ENCODE measurements at places on chromosomes 2 and 18.

GRCh38 chr2:133412694-133413093 lies 155.6 kb downstream of the NCKAP5 start:
- no peak for DNase-seq

DNA sequence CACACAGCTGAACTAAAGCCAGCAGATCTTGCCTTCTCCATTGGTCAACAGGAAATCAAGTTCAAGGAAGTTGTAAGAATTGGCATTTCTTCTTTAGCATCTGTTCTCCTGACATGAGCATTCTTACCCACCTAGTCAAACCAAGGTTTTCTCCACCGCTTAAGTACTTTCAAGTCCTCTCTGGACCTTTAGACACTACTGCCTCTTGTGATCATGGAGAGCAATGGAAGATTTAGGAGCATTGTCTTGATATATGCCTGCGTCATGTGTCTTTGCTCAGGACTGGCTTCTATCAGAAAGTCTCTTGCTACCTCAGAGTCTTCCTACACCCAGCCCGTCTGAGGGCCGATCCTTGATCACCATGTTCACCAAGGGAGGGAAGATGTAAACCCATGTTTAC lies 262.2 kb downstream of the PHLPP1 start:
- DNase-seq, result no peak

DNA sequence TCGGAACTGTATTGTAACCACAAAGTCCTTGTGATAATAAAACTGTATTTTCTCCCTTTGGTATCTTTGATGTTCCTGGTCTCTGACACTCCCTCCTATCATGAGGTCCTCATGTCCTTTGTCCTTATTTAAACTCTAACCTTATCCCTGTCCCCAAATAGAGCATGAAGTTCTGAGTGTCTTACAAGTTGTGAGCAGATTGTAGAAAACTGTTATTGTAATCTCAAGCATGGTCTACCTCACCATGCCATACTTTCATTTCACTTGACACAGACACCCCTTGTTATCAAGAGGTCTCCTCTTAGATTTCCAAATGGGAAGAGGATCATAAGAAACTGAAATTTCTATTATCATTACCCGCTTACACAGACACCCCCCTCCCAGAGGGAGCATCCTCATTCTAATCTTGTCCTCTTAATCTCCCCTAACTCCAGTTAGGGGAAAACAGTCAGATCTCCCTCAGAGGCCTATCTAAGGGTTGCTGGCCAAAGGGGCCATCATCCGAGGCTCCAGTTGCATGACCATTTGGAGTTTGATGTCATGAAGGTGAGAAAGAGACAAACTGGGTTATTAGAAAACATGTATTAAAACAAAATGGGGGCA lies 29.0 kb downstream of the MYO3B start:
- DNase-seq, result no peak

DNA sequence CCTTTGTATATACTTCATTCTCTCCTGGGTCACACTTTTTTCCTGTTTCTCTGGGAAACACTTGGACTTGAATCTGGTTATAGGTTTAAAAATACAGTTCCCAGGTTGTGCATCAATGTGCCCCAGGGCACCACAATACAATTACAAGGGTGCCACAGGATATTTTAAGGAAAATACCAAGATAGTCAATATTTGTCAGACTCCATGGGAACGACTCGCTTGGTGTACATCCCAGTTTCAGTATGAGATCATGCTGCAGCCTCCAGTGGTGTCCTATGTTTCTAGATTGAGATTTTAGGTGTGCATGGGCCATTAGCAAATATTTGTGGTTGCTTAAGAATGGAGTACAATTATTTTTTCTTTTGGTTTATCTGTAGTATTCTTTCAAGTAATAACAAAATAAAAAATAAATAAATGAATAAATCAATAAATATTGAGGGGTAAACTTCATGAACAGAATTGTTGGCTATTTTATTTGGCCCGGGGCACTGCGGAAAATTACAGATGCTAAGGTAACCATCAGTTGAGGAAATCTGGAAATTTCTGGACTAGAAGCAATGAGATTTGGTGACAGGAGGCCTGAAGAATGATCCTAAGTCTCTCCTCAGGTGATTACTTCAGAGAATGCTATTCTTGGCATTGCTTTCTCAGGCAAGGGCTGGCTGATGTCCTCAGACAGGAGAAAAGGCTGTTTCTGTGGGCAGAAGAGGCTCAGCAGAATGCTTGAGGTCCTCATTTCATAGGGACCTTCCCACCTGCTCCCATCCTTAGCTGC lies 649.3 kb upstream of the SOX11 start:
- DNase-seq, result no peak

GRCh38 chr2:165665614-165666013 lies 128.4 kb downstream of the GALNT3 start:
- DNase-seq, result no peak

DNA sequence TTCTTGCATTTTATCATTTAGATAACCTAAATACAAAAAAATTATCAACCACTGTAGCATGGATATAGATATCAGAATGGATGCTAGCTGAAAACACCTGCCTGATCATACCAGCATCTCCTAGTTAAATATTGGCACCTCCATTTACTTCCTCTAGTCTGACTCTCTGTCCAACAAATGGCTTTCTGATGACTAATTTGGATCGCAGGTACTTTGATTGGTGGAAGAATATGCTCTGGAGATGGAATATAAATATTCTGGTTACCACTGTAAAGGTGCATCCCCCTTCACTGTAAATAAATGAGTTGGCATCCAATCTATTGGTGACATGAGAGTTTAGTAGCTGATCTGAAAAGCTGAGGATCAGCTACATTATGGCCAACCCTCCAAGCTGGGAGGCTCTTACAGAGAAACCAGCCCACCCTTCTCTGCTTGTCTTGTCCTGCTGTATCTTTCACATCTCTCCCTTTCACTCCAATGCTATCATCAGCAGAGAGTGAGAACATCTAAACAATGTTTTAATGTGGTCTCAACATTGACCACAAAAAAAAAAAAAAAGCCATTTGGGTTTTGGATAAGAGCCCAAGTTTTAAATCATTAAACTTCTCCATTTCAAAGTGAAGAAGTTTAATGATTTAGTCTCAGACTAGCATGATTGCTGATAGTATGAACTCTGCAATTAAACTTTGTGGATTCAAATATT lies 90.5 kb downstream of the PMAIP1 start:
- DNase-seq, result no peak

GRCh38 chr2:12316476-12316875 lies 400.3 kb upstream of the TRIB2 start:
- DNase-seq, result no peak

DNA sequence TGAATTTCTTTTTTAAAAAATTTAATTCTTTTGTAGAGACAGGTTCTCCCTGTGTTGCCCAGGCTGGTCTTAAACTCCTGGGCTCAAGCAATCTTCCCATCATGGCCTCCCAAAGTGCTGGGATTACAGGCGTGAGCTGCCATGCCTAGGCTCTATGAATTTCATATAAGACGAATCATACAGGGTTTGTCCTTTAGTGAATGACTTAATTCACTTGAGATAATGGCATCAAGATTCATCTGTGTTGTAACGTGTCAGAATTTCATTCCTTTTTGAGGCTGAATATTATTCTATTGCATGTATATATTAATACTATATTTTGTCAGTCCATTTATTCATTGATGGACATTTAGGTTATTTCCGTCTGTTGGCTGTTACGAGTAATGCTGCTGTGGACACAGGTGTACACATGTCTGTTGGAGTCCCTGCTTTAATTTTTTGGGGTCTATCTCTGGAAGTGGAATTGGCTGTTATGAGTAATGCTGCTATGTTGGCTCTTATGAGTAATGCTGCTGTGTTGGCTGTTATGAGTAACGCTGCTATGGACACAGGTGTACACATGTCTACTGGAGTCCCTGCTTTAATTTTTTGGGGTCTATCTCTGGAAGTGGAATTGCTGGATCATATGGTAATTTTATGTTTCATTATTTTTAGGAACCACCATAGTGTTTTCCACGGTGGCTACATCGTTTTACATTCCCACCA lies 210.6 kb downstream of the CAMKMT start:
- no peak for DNase-seq

GRCh38 chr2:29923110-29923721 lies 1.8 kb upstream of the ALK start:
- DNase-seq, result no peak

DNA sequence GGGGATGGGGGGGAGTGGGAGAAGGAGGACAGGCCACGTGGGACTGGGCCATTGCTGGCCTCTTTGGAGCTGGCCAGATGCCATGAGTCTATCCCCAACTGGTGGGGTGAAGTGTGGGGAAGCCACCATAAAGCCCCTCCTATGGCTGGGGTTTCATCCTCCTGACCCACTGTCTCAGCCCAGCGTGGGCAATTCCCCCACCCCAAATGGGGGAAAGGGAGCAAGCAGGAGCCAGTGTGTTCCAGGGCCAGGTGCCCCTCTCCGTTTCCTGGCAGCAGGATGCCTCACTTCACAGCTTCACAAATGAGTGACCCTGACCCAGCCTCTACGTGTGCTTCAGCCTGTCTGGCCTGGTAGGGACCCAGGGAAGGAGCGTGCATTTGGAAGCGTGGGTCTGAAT lies 474.7 kb upstream of the HS6ST1 start:
- no peak for DNase-seq

- DNase-seq, result no peak
Observed at GRCh38 chr2:39581866-39582265, 83.9 kb upstream of the TMEM178A start.

- DNase-seq, result no peak
Observed at GRCh38 chr2:230908595-230909191, 16.3 kb downstream of the GPR55 start.

GRCh38 chr2:188130317-188130716 lies 161.4 kb upstream of the GULP1 start:
- DNase-seq, result no peak

DNA sequence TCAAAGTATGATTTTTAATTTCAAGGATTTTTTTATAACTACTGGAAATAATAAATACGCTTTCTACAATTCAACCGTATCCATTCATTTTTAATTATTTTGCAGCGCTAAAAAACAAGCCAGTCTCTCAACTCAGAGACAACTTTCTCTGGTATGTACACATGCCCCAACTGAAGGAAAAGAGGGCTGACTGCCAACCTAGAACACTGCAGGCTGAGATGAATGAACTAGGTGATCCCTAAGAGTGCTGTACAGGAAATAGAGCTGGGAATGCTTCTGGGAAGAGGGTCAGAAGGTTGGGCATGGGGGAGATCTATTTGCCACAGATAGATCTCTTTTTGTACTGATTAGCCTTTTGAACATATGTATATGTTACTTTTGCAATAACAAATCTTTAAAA lies 460.1 kb downstream of the NR4A2 start:
- DNase-seq, result no peak

DNA sequence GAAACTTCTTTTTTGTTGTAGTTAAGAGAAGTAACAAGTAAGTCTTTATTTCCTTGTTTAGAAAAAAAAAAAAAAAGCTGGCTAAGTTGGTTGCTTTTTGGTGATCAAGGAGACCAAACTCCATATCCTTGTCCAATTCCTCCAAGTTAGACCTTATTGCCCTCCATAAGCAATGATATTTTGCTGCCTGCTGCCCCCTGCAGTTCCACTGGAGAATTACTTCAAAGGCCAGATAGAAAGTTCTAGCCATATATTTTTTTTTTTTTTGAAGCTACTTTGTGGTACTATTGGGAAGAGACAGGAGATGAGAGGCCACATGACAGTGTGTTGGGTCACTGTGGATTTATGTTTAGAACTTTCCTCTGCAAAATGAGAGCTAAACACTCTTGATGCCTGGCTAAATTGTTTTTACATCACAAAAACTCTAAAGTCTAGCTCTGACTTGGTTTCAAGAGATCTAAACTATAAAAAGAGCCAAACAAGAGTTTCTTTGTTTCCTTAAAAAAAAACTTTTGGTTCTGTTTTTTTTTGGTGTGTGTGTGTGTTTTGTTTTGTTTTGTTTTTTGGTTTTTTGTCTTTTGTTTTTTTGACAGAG lies 80.7 kb upstream of the RASGRP3 start:
- no peak for DNase-seq

- no peak for DNase-seq
Observed at GRCh38 chr2:216134958-216135541, 25.9 kb downstream of the XRCC5 start.

DNA sequence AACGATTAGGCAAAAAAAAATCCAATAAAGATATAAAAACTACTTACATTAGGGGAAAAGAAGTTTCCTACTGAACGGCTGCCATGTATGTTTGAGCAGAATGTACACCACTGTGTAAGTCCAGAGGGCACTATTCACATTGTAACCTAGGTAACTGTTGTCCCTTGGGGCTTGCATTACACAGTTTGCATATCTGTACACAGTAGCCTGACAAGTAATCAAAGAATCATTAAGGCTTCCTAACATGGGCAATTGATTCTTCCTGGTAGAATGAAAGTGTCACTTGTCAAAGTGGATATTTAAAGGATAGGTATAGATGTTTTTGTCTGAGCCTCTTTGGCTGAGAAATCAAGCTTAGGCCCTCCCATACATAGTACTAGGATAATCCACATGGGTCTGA lies 39.1 kb downstream of the PLEK start:
- DNase-seq, result no peak

DNA sequence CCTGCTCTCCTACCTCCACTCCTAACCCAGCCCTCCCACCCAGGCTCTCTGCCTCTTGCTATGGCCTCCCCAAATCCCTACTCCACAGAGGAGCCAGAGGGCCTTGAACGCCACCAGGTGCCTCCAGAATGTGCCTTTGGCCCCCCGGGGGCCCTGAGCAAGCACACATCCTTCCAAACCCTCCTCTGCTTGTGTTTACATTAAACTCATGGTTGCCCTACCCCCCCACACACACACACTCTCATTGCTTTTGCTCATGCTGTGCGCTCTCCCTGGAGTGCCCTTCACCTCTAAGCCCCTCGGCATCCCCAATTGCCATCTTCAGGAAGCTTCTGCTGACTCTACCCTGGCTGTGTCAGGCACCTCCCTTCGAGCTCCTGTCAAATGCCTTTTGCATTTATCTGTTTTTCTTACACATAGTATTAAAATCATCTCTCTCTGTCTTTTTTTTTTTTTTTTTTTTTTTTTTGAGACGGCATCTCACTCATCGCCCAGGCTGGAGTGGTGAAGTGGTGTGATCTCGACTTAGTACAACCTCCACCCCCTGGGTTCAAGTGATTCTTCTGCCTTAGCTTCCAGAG lies 16.3 kb upstream of the TET3 start:
- DNase-seq, result no peak

DNA sequence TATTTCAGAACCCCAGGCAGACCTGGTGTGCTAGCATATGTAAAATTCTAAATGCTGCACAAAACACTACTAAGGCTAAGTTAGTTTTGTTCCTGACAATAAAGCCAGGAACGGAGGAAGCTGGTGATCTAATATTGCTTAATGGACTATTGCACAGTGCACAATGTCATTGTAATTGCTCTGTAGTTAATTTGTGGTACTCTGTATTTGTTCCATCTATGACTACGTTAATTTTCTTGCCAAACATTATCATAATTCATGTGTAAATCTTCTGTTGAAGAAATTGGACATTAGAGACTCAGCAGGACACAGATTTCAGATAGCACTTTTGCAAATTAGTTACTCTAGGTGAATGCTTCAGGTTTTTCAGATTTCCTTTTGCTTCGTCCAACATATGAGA lies 232.3 kb downstream of the RIT2 start:
- no peak for DNase-seq

DNA sequence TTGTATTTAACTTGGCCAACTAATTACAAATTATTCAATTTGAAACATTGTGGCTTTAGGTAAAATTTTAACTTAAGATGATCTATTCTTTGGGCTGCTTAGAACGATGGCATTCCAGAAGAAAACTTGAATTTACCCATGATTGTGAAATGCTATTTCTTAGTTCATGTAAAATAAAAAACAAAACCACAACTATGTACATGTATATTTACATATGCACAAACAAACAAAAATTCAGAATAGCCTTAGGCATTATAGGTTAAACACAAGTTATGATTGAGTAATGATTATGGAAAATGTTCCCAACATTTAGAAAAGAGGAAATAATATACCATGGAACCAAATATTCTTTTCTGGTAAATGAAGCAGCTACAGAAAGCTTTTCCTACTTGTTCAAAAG lies 3.5 kb upstream of the SMCHD1 start:
- DNase-seq, result no peak
